ENCODE measurements at places on chromosomes 6 and 20. TPM values are rescaled to one million over a fixed set of nuclear protein-coding genes. Genes with fewer than 3 reads are reported as not detected.

DNA sequence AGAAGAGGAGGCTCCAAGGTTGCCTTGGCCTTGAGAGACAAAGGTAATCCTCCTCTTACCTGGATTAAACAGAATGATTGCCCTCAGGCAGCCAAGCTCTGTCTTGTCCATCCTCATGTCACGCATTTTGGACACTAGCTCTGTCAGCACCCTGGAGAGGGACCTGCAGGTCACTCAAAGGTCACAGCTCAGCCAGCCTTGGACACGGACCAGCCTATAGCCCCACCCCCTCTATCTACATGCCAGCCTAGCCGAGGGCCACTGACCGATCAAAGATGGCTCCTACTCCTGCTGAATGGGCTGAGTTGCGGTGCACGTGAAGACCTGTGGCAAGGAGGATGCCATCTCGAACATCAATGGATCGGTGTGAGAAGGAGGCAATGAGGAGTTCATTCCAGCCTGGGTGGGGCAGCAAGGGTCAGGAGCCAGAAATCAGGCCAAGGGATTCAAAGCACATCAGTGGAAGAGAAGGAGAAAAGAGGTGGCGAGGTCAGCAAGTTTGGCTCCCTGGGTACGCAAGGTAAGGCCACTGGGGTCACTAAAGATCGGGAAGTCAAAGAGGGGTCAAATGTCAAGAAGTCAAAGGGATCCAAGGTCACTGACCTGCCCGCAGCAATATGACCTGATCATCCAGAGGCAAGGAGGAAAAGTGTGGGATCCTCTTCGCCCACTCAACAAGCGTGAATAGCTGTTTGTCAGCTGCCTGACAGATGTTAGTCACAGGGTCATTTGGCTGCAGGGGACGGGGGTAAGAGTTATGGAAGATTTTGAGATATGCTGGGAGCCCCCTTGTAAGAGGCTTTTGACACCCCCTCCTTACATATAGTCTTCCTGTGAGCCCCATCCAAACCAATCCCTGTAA is 3.3 kb upstream of the COL11A2 start:
- DNase-seq = no peak
- H3K27ac ChIP-seq = no peak overlapping the region
- peaks cover 42% of the 10 kb centered on the region for H3K36me3 ChIP-seq
- H3K4me3 ChIP-seq = no peak overlapping the region

DNA sequence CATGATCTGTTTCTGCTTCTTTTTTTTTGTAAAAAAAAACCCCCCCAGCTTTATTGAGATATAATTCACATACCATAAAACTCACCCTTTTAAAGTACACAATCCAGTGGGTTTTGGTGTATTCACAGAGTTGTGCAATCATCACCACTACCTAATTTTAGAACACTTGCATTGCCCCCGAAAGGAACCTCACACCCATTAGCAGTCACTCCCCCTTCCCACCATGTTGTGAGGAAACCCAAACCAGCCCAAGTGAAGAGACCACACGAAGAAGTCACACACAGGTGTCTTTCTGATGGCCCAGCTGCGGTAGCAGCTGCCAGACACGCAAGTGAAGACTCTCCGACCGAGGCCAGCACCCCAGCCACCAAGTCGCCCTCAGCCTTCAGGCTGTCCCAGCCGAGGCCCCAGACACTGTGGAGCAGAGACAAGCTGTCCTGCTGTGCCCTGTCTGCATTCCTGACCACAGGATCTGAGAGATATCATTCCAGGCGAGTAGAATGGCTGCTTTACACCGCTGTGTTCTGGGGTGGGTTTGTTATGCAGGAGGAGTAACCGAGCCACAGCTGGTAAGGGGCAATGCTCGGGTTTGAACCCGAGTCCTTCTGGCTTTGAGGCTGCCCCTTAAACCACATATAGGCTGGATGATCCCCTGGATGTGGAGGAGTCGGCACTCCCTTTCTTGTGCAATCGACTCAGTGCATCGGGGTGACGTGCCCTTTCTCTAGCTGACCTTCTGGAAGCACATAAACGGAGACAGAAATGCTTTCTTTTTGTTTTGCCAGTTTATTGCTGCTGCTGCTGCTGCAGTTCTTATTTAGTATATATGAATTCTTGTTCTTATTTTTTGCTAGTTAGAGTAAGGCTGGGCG is 59.1 kb upstream of the PTPN1 start:
- peaks cover 9% of the 10 kb centered on the region for H3K4me1 ChIP-seq
- DNase-seq = no peak
- H3K4me3 ChIP-seq = no peak overlapping the region
- no peaks in the 10 kb centered on the region for H3K27me3 ChIP-seq
- no peak overlapping the region for H3K27ac ChIP-seq

GRCh38 chr6:138245751-138246150 is 27.5 kb upstream of the PBOV1 start:
- no peak overlapping the region for H3K27ac ChIP-seq
- no peaks in the 10 kb centered on the region for H3K4me1 ChIP-seq
- no peaks in the 10 kb centered on the region for H3K36me3 ChIP-seq
- H3K4me3 ChIP-seq = no peak overlapping the region

DNA sequence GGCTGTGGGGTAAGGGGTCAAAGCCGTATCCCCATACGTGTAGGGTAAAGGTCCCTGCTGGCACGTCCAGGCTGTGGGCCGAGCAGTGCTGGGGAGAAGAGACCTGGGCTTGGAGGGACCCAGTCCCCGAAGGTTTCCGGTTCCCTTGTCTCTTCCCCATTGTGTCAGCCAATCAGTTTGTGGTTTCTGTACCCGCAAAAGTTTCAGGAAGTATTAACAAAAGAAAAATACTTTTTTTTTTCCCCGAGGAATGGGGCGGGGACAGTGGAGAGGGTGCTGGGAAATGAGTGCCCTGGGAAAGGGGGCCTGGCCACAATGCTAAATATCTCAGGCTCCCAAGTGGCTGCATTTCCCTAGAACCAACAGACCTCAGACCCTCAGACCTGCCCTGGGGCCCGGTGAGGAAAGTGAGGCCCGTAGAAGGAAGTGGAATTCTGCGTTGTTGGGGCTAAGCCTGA is 15.2 kb upstream of the AMD1 start:
- peaks cover 4% of the 10 kb centered on the region for H3K4me1 ChIP-seq
- no peaks in the 10 kb centered on the region for H3K36me3 ChIP-seq
- no peak overlapping the region for H3K4me3 ChIP-seq
- H3K27me3 ChIP-seq = no peaks in the 10 kb centered on the region

The RBPJL gene
- total RNA-seq = not detected

DNA sequence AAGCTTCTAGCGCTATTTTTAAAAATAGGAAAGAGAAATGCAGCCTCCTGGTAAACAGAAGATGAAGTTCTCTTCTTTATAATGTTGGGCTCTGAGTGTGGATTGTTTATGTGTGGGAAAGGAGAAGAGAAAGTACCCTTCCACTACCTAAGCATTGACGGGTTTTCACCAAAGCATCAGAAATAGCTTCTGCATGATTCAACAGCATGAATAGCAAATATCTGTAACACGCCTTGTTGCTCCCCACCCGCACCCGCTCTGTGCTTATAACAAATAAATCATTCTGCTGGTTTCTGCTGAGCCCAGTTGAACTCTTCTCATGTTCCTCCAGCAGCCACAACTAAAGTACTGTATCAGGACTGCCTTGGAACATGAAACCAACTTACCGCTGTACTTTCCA is 20.7 kb downstream of the TXLNB start:
- peak; percentile 56 for DNase-seq
- H3K4me1 ChIP-seq = peaks cover 9% of the 10 kb centered on the region
- H3K27me3 ChIP-seq = no peaks in the 10 kb centered on the region
- H3K27ac ChIP-seq = peak overlapping the region; percentile 23
- no peak overlapping the region for H3K4me3 ChIP-seq

DNA sequence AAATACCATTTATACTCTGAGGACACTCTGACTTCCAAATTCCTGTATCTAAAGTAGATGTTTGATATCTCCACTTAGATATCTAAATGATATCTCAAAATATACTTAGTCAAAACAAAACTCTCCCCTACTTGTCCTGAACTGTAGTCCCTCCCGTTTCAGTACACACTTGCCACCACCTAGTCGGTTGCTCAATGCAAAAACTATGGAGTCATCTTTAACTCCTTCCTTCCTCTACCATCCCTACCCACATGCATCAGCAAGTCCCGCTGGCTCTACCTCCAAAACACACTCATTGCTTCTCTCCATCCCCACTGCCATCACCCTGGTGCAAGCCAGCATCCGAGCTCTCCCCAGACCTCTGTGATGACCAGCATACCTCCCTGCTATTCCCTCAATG is 13.2 kb downstream of the STX7 start:
- DNase-seq = no peak
- H3K36me3 ChIP-seq = peaks cover 27% of the 10 kb centered on the region
- no peaks in the 10 kb centered on the region for H3K27me3 ChIP-seq
- H3K4me1 ChIP-seq = no peaks in the 10 kb centered on the region
- no peak overlapping the region for H3K27ac ChIP-seq

- peaks cover 55% of the 10 kb centered on the region for H3K27me3 ChIP-seq
- no peak for DNase-seq
- H3K27ac ChIP-seq = no peak overlapping the region
- H3K4me3 ChIP-seq = no peak overlapping the region
- no peaks in the 10 kb centered on the region for H3K4me1 ChIP-seq
Observed at GRCh38 chr20:62543470-62544302, 67.9 kb upstream of the GATA5 start.

The ZNF512B gene
- 10.9 TPM for total RNA-seq

The ESR1 gene
- total RNA-seq = not detected

The CDSN gene
- not detected for total RNA-seq

GRCh38 chr20:44454306-44454963 is 21.2 kb upstream of the TTPAL start:
- H3K27ac ChIP-seq = no peak overlapping the region
- DNase-seq = no peak
- no peaks in the 10 kb centered on the region for H3K36me3 ChIP-seq

The PLCB1 gene
- total RNA-seq = 3.9 TPM

DNA sequence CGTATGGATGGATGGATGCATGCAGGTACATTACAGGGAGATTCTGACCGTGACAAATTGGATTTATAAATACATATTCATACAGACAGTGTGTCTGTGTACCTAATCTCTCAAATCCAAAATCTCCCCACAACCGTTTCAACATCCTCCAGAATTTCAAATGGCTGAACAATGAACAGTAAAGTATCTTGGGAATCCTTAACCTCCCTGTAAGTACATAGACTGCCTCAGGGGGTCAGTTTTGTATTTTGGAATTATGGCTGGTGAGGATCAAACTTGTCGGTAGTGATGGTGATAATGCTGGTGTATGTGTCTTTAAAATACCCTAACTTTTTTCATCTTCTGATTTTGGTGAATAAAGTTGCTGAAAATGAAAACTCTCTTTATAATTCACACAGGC is 246.2 kb downstream of the FOXC1 start:
- no peak overlapping the region for H3K4me3 ChIP-seq
- H3K36me3 ChIP-seq = no peaks in the 10 kb centered on the region
- no peaks in the 10 kb centered on the region for H3K27me3 ChIP-seq
- no peak for DNase-seq
- H3K4me1 ChIP-seq = peaks cover 9% of the 10 kb centered on the region
- H3K27ac ChIP-seq = no peak overlapping the region

The SASH1 gene
- total RNA-seq = 8.8 TPM

The MCHR2 gene
- not detected for total RNA-seq

DNA sequence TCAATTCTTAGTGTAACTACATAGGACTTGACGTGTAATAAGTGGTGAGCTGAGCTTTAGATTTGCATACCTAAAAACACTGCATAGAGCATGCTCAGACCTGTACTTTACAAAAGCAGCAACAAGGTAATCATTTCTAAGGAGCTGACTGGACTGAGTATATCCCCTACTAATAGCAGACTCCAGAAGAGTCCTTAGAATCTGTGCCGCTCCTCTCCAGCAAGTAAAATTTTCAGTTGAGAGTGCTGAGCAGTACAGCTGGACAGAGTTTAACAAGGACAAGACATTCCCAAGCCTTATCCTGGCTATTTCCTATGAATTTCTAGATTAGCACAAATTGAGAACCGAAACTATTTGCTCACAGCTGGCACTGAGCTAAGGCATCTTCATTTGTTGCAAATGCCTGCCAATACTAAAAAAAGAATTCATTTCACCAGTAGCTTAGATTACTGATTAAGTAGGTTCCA is 26.1 kb upstream of the KLHL31 start:
- no peak overlapping the region for H3K4me3 ChIP-seq
- no peaks in the 10 kb centered on the region for H3K36me3 ChIP-seq
- H3K27ac ChIP-seq = no peak overlapping the region

The PROKR2 gene
- not detected for total RNA-seq

The C6orf141 gene
- not detected for total RNA-seq

The TAGAP gene
- total RNA-seq = 8.4 TPM

The SLPI gene
- not detected for total RNA-seq

DNA sequence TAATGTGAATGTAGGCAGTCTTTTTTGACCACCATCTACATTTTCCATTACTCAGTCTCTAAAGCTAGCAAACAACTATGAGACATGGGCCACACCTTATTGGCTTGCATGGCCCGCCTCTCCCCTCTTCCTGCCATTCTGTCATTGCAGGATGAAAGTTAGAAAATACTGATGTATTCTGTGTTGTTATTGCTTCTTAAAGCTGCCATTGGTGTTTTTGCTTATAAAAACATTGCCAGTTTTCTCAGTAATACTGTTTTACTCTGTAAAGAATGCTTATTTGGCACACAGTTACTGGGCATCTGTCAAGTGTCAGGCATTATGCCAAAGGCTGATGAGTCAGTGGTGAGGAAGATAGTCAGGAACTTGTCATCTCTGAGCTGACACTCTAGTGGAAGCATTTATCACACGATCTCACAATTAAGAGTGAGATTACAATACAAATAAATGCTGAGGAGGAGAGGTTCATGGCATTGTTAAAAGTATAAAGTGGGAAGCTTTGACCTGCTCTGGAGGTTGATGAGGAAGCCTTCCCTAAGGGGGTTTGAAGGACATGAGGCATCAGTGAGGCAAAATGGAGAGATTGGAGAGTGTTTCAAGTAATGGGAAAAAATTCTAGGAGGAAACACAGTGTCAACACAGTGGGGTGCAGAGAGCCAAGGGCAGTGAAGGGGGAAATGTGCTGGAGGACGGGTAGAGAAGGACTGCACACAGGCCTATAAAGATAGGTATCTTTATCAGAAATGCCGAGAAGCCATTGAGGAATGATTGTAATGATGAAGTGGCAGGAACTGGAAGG is 14.7 kb downstream of the KLHL32 start:
- peaks cover 21% of the 10 kb centered on the region for H3K27me3 ChIP-seq
- H3K36me3 ChIP-seq = no peaks in the 10 kb centered on the region
- DNase-seq = peak; percentile 67
- H3K4me1 ChIP-seq = peaks cover 19% of the 10 kb centered on the region
